ENCODE measurements at places on chromosomes 6 and 20. TPM values are rescaled to one million over a fixed set of nuclear protein-coding genes. Genes with fewer than 3 reads are reported as not detected.

Gene RGL2
- 34.7 TPM for total RNA-seq

Gene CDSN
- total RNA-seq, result not detected

DNA sequence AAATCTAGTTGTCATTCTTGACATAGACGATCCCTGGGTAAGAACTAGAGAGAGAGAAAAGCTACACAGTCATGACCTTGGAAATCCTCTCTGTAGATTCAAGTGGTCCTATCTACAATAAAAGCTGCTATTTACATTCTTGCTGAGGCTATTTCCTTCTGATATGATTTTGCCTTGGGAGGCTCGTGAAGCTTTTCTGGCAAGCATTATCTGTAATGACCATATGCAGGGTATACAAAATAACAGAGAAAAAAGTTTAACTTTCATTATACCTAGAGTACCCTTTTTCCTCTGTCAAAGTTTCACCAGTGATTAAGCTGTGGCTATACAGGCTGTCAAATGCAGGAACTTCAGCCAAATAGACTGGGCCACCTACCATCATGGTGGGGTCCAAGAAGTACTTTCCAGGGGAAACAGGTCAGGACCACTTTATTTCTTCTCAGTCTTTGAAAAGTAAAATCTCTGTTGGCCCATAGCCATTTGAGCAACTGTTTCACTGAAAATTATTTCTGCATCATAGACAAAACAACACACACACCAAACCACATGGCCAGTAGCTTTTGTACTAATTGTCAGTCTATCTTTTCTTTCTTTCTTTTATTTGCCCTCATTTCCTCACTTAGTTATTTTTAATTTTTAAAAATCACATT lies 677.0 kb upstream of the ID4 start:
- H3K27ac ChIP-seq, result no peak overlapping the region
- DNase-seq, result no peak
- no peaks in the 10 kb centered on the region for H3K36me3 ChIP-seq
- no peak overlapping the region for H3K4me3 ChIP-seq
- no peaks in the 10 kb centered on the region for H3K27me3 ChIP-seq

- H3K4me3 ChIP-seq, result no peak overlapping the region
- peaks cover 16% of the 10 kb centered on the region for H3K4me1 ChIP-seq
- H3K27ac ChIP-seq, result peak overlapping the region; percentile 51
- H3K36me3 ChIP-seq, result no peaks in the 10 kb centered on the region
Observed at GRCh38 chr20:44646023-44646640, 5.4 kb downstream of the ADA start.

DNA sequence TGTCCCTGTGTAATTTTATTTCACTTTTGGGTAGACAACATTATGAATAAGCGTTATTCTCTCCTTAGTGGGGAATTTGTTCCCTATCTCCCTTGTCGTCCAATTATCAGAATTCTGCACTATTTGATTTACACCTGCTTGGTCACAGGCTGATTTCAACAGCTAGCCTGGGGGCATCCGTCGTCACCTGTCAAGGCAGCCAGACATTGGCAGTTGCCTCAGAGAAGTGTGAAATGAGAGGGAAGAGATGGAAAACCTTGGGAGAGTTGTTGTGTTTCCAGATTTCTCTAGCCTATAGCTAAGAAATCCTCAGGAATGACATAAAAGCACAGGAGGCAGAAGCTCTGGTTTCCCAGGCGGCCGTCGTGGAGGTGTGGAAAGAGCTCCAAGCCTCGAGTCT lies 891 bp upstream of the GHRH start:
- no peaks in the 10 kb centered on the region for H3K27me3 ChIP-seq
- H3K4me1 ChIP-seq, result no peaks in the 10 kb centered on the region
- H3K27ac ChIP-seq, result no peak overlapping the region
- no peaks in the 10 kb centered on the region for H3K36me3 ChIP-seq

- H3K4me3 ChIP-seq, result no peak overlapping the region
- DNase-seq, result no peak
- H3K27ac ChIP-seq, result no peak overlapping the region
- H3K27me3 ChIP-seq, result no peaks in the 10 kb centered on the region
- H3K4me1 ChIP-seq, result peaks cover 10% of the 10 kb centered on the region
- H3K36me3 ChIP-seq, result no peaks in the 10 kb centered on the region
Observed at GRCh38 chr20:17870086-17870740, 98.4 kb downstream of the SNX5 start.

DNA sequence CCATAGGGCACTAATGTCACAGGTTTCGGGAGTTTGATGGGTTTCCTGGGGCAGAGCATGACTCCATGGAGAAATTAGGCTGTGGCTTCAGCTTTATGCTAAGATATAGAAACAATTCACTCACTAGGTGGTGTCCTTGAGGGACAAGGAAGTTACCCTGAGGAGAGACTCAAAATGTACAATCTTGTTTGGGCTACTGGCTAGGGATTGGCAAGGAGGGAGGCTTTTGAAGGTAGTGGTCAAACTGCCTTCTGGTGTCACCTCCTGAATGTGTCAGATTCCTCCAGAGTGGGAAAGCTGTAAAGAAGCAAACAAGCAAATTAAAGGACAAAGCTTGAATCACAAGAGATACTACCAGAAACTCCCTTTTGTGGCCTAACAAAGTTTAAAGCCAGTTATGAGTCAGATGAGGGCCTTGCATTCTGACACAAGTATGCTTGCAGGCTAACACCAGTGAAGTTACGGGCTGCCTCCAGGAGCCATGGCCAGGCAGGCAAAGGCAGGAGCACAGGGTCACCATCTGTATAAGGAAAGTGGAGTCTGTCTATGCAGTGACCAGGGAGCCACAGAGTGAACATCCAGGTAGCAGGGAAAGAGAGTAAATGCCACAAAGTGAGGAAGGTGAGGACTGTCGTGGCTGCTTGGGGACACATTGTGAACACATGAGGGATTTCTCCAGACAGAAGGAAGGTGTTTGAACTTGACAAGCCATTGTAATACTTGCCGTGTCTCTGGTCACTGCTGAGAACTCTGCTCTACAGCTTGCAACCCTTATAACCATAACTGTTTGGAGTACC lies 107.7 kb upstream of the DTNBP1 start:
- no peaks in the 10 kb centered on the region for H3K4me1 ChIP-seq
- no peak overlapping the region for H3K4me3 ChIP-seq
- DNase-seq, result no peak
- H3K27me3 ChIP-seq, result no peaks in the 10 kb centered on the region

Gene FANCE
- 3.7 TPM for total RNA-seq

Gene XKR7
- 0.07 TPM for total RNA-seq

Gene MUCL3
- 0.30 TPM for total RNA-seq

DNA sequence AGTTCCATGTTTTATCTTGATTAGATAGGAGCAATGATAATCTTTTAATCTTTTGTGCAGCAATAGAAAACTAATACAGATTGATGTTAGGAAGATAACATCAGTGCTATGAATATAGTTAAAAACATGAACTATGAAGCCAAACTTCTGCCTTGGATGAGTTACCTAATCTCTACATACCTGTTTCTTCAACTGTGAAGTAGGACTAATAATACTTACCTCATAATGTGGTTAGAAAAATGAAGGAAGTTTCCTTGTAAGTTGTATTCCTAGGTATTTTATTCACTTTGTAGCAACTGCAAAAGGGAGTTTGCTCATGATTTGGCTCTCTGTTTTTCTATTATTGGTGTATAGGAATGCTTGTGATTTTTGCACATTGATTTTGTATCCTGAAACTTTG lies 111.9 kb downstream of the FRK start:
- no peaks in the 10 kb centered on the region for H3K36me3 ChIP-seq
- H3K27me3 ChIP-seq, result no peaks in the 10 kb centered on the region
- H3K4me3 ChIP-seq, result no peak overlapping the region
- no peaks in the 10 kb centered on the region for H3K4me1 ChIP-seq
- peak overlapping the region; percentile 17 for H3K27ac ChIP-seq

Gene ESR1
- total RNA-seq, result 0.16 TPM

Gene POM121L2
- 0.13 TPM for total RNA-seq

- no peaks in the 10 kb centered on the region for H3K4me1 ChIP-seq
- no peaks in the 10 kb centered on the region for H3K27me3 ChIP-seq
- no peak overlapping the region for H3K27ac ChIP-seq
- no peak for DNase-seq
Observed at GRCh38 chr6:99269207-99269606, 80.3 kb downstream of the FAXC start.

- H3K27ac ChIP-seq, result peak overlapping the region; percentile 69
- H3K4me1 ChIP-seq, result peaks cover 32% of the 10 kb centered on the region
- no peaks in the 10 kb centered on the region for H3K27me3 ChIP-seq
- DNase-seq, result peak; percentile 80
Observed at GRCh38 chr20:63738687-63739129, 868 bp upstream of the SLC2A4RG start.

DNA sequence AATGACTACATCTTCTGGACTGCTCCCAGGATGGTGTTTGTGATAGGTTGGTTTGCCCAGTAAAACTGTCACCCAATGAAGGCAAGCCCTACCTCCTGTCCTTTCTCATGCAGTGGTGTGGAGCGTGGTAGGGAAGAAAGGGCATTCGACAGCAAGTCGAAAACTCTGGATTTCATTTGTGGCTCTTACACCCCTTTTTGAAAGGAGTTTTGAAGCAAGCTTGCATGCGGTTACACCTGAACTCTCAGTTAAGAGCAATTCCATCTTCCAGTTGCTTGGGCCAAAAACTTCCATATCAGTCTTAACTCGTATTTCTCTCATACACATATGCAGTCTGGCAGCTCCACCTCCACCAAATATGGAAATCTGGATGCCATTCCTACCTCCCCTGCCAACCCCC lies 19.7 kb upstream of the SLC22A2 start:
- no peak for DNase-seq
- H3K4me3 ChIP-seq, result no peak overlapping the region
- no peaks in the 10 kb centered on the region for H3K27me3 ChIP-seq
- no peak overlapping the region for H3K27ac ChIP-seq
